Head of caudate nucleus (tissue), 42 donors: ENCODE measurements at places on chromosomes 7 and 10.

DNA sequence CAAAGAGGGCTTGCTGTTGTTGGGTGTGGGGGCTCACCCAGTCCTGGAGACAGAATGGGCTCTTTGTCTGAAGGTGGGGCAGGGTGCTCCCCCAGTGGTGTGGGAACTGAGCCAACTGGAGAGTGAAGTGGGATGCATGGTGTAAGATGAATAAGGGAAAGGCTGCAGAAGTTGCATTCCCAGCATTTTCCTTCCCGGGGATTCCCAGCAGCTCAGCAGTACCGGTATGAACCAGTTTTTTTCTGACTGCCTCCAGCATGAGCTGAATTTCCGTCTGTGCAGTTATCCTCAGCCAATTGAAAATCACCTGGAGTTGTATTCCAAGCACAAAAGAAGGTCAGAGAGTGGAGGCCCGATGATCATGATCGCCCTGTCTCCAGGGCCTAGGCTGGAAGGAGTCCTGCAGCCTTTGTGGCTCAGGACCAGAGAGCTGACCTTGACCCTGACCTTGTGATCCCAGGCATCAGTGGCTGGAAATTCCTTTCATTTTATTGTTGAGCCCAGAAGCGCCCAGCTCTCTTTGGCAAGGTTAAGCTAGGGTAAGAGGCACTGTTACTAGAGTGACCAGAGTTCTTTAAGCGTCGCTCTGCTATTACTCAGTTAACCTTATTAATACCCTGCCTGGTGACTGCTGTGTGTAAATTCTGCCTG is 33.4 kb downstream of the OGDH start:
- DNase-seq = peak; percentile 36

DNA sequence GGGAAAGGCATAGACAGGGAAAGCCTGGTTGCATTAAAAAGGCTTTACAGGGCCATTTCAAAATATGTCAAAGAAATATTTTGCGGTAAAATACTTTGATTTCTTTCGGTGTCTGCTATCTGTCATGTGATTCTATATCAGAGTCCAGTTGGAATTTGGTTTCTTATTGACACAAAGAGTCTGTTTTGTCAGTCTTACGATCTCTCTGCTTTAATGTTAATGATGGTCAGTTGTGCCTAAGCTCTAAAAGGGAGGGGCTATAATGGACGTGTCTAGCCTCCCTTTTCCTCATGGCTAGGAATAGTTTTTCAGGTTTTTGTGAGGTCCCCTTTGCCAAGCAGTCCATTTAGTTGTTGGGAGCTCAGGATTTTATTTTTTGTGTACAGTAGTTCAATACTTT is 31.5 kb downstream of the ORC5 start:
- DNase-seq = no peak

DNA sequence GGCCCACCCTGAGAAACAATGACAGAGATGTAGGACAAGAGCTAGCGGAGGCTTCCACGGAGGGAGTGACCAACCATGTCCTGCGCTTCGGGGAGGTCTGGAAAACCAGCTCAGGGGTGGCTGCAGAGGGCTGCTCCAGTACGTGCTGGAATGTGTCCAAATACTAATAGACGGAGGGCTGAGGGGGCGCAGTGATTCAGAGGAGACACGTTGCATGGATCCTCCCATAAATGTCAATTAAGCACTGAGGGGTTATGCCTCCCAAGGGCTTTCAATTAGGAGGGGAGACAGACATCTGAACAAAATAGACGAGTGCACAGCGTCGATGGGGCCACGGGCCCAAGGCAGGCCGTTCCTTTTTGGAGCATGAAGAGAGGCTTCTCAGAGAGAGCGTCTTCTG is 51.0 kb upstream of the NPS start:
- no peak for DNase-seq

- DNase-seq = no peak
Measured at GRCh38 chr10:124569623-124570470, 108.2 kb downstream of the LHPP start.

DNA sequence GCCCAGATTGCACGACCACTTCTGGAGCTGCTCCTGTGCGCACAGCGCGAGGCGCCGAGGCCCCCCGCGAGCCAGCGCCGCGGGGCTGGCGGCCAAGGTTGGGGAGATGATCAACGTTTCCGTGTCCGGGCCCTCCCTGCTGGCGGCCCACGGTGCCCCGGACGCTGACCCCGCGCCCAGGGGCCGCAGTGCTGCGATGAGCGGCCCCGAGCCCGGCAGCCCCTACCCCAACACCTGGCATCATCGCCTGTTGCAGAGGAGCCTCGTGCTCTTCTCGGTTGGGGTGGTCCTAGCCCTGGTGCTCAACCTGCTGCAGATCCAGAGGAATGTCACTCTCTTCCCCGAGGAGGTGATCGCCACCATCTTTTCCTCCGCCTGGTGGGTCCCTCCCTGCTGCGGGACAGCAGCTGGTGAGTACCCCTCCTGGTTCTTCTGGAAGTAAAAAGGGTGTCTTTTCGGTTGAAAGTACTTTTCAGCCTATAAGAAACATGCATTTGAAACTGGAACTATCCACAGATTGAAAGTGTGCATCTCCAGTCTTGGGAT is 683 bp downstream of the INSIG1 start:
- no peak for DNase-seq

GRCh38 chr7:92670204-92670851 is 80.1 kb upstream of the FAM133B start:
- no peak for DNase-seq

DNA sequence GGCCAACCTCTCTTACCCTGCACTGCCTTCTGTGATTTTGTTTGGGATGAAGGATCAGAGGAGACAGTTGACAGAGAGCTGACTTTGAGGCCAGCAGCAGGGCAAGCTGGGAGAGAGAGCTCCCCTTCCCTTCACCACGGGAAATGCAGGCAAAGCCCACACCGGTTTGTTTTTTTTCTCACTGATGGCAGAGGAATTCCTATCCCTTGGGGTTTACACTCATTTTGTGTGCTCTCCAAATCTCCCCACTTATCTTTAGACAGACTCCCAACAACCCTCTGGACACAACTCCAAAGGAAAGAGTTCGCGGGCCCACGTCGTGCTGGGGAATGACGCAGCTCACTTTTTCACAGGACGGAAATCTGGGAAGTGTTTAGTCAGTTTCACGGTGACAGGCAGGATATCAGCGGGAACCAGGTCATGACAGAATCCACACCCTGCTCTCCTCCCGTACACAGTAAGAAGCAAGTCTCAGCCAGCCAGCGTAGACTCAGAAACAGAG is 68.3 kb upstream of the FAM171A1 start:
- DNase-seq = no peak

GRCh38 chr10:79259834-79260233 is 87.4 kb upstream of the PPIF start:
- no peak for DNase-seq

- no peak for DNase-seq
Measured at GRCh38 chr7:71900556-71900955, 511.6 kb downstream of the CALN1 start.

GRCh38 chr7:35286986-35287385 is 33.1 kb upstream of the TBX20 start:
- DNase-seq = no peak

- DNase-seq = no peak
Measured at GRCh38 chr7:139704308-139704879, 73.4 kb downstream of the HIPK2 start.

DNA sequence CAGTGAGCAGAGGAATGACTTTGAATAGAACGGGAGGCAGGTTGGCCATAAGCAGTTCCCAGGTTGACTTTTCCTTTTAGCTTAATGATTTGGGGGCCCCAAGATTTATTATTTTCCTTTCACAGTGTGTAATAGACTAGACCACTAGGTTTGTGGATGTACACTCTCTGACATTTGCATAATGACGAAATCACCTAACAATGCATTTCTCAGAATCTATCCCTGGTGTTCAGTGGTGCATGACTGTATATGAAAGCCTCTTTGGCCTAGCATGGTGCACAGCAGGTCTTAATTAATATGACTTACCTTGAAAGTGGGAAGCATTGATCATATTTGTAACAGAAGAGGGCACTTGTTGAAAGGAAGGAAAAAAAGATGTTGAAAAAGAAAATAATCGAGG is 761.9 kb downstream of the TYW1 start:
- DNase-seq = no peak

DNA sequence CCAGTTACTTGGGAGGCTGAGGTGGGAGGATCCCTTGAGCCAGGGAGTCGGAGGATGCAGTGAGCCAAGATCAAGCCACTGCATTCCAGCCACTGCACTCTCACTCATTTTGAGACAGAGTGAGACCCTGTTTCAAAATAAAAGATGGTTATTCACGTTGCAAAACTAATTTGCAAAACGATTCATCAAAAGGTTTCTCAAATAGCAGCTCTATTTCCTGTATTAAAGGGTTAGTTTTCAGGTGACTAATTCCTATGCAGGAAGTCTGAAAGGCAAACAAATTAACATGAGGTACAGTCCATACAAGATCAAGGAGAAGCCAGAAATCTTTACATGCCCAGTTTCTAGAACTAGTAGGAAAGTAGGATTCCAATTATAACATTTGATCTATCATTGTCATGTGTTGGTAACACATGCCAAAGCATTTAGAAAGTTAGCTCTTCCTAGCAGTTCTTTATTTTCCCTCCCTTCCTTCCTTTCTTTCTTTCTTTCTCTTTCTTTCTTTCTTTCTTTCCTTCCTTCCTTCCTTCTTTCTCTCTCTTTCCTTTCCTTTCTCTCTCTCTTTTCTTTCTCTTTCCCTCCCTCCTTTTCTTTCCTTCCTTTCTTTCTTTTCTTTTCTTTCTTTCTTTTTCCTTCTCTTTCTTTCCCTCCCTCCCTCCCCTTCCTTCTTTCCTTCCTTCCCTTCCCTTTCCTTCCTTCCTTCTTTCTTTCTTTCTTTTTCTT is 49.3 kb downstream of the DENND2A start:
- DNase-seq = no peak

- no peak for DNase-seq
Measured at GRCh38 chr7:112118581-112119566, 87.3 kb downstream of the DOCK4 start.

DNA sequence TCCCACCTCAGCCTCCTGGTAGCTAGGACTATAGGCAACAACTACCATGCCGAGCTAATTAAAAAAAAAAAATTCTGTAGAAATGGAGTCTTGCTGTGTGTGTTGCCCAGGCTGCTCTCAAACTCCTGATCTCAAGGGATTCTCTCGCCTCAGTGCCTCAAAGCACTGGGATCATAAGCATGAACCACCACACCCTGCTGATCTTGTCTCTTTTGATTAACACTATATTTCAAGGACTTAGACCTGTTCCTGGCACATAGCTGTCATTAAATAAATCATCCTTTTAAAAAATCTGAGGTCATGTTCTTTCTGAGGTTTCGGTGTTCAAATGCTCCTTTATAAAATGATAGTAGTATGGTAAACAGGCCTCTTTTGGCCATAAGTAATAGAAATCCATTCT is 4.8 kb downstream of the PALS2 start:
- no peak for DNase-seq

DNA sequence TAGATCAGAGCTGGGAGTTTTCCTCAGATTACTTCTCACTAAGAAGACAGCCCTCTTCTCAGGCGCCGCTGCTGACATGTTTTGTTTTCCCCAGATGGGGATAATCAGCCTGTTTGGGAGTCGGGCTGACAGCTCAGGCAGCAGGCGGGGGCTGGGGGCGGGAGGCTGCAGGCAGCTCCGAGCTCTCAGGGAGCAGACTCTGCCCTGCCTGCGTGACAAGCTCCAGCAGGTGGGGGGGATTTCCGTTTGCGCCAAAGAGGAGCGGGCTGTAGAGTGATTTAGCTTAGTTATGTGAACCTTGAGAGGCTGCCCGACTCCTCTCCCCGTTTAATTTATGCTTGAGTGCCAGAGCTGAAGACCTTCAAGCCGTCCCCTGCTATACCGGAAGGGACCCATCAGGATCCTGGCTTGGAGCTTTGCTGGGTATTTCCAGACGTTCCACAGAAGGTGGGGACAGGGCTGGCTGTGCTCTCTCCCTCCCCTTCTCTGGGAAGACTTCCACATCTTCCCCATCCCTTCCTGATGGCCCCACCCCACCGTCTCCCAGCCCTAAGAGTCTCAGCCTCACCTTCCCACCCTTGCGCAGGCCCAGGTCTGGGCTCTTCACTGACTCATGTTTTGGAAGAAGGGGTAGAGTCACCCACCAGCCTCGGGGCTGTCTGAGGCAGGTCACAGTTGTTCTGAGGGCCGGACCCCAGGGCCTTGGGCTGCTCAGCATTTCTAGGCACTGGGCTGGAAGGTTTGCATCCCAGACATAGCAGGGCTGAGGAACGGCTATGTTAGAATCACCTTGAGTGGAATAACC is 24.7 kb upstream of the ADCYAP1R1 start:
- DNase-seq = peak; percentile 78

GRCh38 chr10:118115701-118116100 is 69.0 kb upstream of the RAB11FIP2 start:
- no peak for DNase-seq

DNA sequence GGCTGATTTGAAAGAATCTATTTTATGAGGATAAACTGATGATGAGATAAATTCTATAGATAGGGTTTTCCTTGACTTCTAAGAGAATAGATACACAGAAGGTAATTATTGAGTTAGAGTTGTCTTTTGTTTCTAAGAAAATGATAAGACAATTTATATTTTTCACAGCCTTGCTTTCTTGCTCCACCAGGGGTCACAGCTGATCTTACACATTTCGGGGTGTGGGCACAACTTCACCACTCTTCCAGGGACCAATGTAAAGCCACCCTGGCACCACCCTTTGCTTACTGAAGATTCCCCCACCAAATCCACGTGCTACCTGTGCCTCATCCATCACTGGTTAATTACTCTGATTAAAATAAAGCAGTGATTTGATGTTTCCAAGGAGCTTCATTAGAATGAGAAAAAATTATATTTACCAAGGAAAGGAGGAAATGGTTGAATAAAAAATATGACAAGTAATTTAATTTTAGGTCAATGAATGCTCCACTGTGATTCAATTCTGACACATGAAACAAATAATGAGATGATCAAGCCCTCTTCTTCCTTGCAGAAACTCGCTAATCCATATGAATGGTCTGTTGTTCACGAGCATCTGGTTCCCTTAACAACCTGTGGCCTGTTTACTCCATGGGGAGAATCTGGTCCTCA is 177.3 kb upstream of the TNS3 start:
- no peak for DNase-seq

- DNase-seq = no peak
Measured at GRCh38 chr10:70603449-70603801, 884 bp upstream of the PRF1 start.
